ENCODE measurements at places on chromosomes 16 and 17.

DNA sequence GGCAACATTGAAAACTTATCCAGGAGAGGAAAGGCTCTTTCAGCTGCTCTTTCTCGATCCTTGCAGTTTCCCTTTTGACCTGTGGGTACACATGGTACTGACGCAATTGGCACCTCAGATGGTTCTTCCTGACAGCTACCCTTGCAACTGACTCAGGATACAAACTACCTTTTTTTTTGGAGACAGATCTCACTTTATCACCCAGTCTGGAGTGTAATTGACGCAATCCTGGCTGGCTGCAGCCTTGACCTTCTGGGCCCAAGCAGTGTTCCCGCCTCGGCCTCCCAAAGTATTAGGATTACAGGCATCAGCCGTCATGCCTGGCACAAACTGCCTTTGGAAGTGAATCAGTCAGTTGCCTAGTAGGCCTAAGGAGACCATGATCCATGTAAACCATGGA, 607.2 kb downstream of the WWOX start:
- DNase-seq = no peak

GRCh38 chr17:78381601-78382232, 3.3 kb downstream of the PGS1 start:
- DNase-seq = no peak

DNA sequence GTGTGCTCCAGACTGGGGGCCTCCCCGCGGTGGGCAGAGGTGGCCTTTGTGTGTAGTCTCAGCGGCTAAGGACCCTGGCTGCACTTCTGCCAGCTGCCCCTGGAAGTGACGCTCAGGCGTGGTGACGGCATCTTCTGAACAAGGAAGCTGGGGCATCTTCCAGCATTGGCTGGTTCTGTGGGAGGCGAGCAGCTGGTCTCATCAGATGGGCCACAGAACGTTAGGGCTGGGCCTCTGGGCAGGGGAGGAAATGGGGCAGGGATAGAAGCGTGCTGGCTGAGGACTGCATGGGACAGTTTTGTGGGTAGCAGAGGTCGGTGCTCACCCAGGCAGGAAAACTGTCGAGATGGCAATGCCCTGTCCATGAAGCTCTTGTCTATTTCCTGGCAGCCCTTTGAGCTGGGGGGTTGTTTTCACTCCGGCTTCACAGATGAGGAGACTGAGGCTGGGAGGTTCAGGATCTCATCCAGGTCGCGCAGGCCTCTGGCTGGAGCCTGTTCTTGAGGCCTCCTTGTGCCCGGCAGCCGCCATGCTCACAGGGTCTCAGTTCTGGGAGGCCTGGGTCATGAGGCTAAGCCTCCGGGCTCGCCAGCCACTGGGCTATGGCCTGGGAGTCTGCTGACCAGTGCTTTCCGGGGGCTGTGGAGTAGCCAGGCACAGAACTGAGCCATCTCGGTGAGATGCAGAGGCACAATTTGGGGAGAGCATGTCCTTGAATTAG, 16.3 kb downstream of the IRF8 start:
- no peak for DNase-seq

DNA sequence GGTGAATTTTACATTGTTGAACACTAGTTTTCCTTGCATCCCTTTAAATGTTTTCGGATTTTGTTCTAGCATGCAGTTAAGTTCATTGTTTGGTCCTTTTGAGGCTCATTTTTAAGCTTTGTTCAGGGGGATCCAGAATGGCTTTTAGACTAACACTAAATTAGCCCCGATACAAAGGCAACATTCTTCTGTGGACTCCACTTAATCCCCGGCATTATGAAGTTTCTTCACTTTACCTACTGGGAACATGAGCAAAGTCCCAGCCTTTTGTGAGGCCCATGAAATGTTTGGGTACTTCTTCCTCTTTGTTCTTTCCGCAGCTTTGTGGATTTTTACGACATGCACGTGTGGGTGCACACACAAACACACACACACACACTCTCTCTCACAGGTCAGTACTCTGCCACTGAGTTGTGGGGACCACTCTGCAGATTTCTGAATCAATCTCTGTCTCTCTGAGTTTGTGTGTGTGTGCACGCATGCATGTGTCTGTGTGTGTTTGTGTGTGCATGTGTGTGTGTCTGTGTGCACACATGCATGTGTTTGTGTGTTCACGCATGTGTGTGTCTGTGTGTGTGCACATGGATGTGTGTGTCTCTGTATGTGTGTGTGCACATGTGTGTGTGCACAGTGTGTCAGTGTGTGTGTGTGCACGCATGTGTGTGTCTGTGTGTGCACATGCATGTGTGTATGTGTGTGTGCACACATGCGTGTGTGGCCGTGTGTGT, 240.4 kb upstream of the TNRC6C start:
- DNase-seq = no peak

- DNase-seq = no peak
Observed at GRCh38 chr17:77600346-77600745, 358.2 kb upstream of the TNRC6C start.
